ENCODE measurements at places on chromosomes 13 and 19. TPM values are rescaled to one million over a fixed set of nuclear protein-coding genes. Genes with fewer than 3 reads are reported as not detected.

ZNF90 gene
- total RNA-seq = 7.1 TPM

ZNF541 gene
- total RNA-seq = not detected

ZNF540 gene
- not detected for total RNA-seq

TMEM238 gene
- total RNA-seq = 18.1 TPM

RASL11A gene
- 18.8 TPM for total RNA-seq

SUCLA2 gene
- total RNA-seq = 77.8 TPM

- DNase-seq = no peak
These were observed 56.8 kb upstream of the KLF12 start for GRCh38 chr13:74190999-74191398.

DPY19L3 gene
- total RNA-seq = 41.5 TPM

GRCh38 chr13:113157206-113157928, 1.1 kb upstream of the PROZ start:
- no peak for DNase-seq

TYROBP gene
- total RNA-seq = not detected

- no peak for DNase-seq
These were observed 54.9 kb downstream of the AP1M1 start for GRCh38 chr19:16252459-16253205.

ZNF793 gene
- not detected for total RNA-seq

DNA sequence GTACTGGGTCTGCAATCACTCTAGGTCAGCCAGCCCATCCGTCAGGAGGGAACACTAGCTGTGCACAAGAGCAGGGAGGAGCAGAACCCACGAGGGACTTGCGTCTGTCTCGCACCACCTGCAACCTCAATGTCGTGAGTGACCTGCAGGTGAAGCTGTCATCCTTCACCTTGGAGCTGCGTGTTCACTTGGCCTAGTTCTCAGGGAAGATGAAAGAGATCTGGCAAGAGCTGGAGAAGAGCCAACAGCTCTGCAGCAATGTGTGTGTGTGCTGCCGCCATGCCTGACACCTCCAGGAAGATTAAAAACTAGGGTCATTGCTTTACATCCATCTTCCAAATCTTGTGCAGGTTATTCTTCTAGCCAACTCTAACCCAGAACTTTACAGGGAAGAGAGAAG, 117.6 kb upstream of the MRI1 start:
- DNase-seq = no peak

DNA sequence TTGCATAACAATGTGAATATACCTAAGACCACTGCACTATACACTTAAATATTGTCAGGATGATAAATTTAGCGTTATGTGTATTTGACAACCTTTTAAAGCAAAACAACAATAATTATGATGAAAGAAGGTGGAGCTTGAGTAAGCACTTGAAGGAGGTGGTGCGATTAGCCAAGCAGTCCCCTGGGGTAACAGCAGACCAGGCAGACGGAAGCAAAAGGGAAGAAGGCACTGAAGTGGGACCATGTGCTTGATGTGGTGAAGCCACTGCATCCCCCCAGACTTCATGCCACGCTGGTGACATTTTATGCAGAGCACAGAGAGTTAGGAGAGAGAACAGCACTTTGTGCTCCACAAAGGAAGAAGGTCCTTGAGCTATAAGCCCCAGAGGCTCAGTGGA, 58.3 kb upstream of the ZNF507 start:
- DNase-seq = no peak

C13orf42 gene
- total RNA-seq = not detected

GRCh38 chr13:66875264-66875663, 354.9 kb downstream of the PCDH9 start:
- DNase-seq = no peak

DNA sequence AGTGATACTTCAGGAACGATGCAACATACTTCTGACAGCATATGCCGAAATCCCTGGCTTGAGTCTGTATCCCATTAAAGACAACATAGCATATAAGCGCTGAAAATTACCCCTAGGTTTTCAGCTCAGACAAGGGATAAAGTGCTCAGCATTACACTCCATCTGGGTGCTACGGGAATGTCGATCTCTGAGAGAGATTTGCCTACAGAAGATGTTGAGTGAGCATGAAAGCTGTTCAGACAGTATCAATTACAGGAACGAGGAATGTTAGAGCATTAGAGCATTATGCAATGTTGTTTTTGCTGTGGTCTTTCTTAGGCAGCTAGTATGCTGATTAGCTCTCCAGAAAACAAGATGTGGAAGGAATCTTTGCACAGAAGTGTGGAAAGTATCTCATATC, 484.5 kb downstream of the LIG4 start:
- DNase-seq = no peak

ICAM4 gene
- total RNA-seq = 9.0 TPM

DNA sequence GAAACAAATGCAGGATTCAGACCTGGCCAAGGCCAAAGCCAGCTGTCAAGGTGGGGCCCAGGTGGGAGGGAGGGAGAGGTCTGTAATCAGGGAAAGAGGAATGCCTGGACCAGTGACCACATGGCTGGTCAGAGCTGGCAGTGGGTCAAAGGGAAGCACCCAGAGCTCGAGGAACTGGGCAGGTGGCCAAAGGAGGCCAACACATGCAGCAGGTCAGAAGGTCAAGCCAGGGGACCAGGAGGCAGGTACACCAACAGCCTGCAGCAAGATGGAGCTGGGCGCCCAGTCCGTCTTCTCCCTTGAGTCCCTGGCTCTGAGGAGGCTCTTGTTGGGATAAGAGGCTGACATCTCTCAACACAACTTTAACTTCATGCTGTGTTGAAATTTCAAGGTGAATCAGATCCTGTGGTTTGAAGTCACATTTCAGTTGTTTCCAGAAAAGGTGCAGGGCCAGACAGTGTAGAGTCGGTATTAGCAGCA, 17.1 kb downstream of the GPATCH1 start:
- no peak for DNase-seq

DNA sequence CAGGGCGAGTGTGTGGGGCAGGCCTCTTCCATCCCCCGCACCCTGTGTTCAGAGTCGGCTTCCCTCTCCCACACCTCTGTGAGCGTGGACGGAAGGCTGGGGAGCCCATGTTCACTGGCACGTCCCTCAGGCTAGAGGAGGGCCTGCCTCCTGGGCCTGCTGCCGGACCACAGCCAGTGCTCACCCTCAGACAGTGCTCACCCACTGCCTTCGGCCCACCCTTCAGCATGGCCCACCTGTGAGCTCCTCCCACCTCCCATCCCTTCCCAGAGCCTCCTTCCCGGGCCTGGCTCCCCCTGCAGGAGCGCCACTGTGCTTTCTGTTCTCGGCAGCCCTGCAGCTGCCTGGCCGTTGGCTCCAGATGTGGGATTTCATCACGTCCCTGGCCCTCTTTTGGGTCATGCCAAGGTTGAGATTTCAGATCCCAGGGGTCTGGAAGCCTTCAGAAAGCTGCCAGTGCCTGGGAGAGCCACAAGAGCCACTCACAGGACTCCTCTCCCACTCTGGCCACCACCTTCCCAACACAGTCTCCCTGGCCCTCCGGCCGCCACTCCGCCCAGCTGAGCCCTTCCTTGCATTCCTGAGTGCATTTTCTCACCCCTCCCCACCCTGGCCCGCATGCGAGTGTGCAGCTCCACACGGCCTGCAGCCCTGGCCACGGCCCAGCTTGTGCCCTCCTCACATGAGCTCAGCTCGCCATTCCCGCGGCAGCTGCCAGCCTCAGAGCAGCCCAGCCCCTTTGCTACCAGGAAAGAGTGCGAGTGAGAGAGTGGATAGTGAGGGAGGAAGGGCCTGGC, 25.3 kb downstream of the CAPN12 start:
- DNase-seq = no peak

DNA sequence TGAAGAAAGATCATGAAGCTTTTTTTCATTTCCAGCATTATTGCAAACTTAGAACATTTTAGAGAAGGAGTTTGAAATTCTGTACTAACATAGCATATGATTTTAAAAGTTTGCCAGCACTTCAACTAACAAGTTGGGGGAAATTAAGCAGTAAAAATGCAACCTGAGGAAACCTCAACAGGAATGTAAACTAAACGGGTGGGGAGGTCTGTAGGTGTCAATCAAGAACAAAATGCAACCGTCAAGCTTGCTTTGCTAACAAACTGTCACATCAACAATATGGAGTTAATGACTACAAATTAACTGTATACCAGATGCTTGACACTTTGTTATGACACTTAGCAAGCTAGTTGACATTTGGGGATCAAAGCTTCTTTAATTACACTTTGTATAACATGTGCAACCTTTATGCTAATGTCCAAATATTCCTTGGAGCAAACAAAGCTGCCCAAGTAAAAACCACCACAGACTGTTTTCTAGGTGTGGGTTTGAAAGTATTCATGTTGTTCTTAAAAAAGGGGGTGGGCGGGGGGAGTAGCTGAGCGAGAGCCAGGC, 52.1 kb downstream of the DACH1 start:
- no peak for DNase-seq

- peak; percentile 95 for DNase-seq
These were observed 9.1 kb downstream of the MAST1 start for GRCh38 chr19:12847159-12848139.

DNA sequence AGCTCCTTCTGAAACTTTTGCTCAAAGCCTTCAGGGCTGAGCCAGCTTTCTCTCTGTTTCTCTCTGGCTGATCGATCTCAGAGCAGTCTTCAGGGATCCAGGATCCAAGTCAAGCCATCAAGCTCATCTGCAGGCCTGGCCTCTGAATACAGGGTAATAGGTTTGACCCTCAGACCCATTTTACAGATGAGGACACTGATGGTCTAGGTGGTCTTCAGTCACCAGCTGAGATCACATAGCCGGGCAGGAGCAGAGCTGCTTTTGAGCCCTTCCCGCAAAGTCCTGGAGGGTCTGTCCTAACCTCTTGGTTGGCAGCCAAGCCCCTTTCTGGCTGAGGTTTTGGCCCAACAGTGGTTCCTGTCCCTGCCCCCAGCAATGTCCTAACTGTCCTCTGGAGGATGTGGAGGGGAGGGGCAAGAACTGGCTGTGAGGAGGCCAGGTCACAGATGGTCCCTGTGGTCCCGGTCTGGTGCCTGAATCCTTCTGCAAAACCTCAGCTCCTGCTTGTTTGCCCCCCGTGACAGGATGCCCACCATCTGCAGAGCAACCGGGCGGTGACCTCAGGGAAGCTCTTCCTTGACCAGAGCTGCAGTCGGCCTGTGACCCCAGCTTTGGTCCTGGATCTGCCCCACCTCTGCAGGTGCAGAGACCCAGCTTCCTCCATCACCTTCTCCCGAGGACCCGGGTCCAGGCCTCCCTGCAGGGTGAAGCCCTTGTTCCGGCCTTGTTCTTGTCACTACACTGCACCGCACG, 5.8 kb upstream of the PEAK3 start:
- no peak for DNase-seq

DNA sequence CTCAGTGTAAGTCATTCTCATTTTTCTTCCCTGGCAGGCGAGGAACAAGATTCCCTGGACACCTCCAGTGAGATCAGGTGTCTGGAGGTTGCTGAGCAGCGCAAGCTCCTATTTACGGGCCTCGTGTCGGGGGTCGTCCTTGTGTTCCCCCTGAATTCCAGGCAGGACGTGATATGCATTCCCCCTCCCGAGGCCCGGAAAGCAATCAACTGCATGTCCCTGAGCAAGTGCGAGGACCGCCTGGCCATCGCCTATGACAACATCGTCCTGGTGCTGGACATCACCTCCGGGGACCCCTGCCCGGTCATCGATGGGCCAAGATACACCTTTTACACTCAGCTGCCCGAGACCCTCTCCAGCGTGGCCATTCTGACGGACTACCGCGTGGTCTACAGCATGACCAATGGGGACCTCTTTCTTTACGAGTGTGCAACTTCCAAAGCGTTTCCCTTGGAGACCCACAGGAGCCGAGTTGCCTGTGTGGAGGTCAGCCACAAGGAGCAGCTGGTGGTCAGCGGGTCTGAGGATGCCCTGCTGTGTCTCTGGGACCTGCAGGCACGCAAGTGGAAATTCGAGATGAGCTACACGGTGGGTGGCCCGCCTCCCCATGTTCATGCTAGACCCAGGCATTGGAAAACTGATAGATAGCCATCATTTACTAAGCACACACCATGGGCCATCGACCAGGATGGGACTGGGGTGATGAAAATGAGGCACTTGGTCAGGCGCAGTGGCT, 21.5 kb upstream of the SIN3B start:
- no peak for DNase-seq

- no peak for DNase-seq
These were observed 172.8 kb downstream of the ZIC5 start for GRCh38 chr13:99798756-99799155.

DNA sequence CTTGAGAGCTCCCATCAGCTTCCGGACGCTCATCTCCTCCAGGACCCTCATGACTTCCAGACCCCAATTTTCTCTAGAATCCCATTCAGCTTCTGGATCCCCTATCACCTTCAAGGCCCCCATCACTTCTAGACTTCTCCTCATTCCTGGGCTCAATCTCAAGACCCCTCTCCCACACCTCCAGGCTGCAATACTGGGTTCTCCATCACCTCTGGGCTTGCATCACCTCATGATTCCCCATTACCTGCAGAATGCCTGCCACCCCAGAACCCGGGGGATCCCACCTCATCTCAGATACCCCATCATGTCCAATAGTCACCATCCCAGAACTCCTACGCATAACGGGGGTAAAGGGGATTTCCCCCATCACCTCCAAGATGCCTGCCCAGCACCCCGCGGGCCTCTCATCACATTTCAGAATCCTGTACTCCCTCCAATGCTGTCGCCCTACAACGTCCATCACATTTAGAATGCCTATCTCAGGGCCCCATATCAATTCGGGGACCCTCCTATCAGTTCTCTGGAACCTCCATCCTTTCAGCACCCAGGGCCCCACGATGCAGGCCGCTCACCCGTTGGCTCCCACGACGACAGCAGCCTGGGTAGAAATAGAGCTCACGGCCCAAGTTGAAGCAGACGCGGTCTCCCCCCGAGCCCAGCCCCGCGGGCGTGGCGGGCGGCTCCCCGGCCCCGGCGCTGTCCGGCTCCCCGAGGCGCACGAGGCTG, 738 bp downstream of the DMWD start:
- no peak for DNase-seq

CGB8 gene
- total RNA-seq = not detected

DNA sequence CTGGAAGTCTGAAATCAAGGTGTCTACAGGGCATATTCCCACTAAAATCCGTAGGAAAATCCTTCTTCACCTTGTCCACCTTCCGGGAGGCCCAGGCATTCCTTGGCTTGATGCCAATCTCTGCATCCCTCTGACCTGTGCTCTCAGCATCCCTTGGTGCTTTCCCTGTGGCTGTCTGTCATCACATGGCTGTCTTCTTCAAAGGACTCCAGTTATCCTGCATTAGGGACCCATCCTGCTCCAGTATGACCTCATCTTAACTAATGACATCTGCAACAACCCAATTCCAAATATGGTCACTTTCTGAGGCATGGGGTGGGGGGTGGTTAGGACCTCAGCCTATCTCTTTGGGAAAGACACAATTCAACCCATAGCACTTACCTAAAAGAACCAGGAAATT, 423.8 kb downstream of the IRS2 start:
- DNase-seq = no peak

- no peak for DNase-seq
These were observed 10.3 kb upstream of the GAS6 start for GRCh38 chr13:113874177-113874576.

DNA sequence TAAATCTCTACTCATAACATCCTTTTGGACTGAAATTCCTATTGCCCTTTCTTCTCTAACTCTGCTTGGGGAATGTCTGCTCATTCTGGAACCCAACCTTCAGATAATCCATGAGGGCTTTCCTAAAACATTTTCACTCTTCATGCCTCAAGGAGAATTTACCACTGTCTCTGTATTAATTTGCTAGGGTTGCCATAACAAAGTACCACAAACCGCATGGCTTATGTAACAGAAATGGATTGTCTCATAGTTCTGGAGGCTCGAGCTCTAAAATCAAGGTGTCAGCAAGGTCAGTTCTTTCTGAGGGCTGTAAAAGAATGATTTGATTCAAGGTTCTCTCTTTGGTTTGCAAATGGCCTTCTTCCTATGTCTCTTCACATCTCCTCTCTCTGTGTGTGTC, 209.7 kb downstream of the LACC1 start:
- DNase-seq = no peak

- no peak for DNase-seq
These were observed 84.3 kb upstream of the UBL3 start for GRCh38 chr13:29934531-29935308.

All from Caco-2 (cell line).